NCI-H2227 treated with DMSO at 0.1 percent for 48 hours (cell line): ENCODE measurements at places on chromosomes 4 and X.

DNA sequence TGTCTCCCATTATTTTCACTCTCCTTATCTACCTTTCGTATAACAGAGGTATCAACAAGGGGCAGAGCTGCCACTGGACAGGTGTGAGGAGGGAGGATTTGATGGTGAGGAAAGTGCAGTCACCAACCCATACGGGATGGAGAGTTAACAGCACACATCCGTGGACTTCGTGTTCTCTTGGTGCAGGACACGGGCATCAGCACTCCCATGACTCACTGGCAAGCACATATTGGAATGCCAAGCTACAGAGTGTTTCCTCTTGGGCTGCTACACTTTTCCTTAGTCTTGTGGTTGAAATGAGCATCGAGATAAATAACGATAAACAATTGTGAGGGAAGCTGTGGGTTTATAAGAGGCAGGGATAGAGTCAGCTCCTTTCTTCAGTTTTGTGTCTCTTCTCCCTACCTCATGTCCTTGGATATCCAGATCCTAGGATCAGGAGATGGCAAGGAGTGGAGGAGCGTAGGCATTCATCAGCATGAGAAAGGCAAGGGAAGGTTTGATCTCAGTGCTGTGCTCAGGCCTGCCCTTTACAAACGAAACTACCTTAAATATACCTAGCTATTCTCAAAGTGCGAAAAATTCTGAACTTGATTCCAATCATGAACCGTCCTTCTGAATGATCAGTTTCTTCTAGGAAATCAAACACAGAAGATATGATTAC is 96.3 kb downstream of the ZNF827 start:
- no peak for DNase-seq

DNA sequence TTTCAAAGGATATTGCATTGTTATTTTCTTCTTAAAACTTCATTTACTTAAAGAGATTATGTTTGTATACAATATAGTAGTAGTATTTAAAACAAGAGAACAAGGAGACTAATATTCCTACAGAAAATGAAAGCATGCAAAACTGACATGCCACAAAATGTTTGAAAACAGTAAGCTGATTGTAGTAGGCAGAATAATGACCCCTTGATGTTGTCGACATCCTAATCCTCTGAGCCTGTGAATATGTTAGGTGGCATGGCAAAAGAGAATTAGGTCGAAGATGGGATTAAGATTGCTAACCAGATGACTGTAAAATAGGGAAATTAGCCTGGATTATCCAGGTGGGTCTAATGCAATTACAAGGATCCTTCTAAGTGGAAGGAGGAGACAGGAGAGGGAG is 522.2 kb upstream of the NR3C2 start:
- no peak for DNase-seq

DNA sequence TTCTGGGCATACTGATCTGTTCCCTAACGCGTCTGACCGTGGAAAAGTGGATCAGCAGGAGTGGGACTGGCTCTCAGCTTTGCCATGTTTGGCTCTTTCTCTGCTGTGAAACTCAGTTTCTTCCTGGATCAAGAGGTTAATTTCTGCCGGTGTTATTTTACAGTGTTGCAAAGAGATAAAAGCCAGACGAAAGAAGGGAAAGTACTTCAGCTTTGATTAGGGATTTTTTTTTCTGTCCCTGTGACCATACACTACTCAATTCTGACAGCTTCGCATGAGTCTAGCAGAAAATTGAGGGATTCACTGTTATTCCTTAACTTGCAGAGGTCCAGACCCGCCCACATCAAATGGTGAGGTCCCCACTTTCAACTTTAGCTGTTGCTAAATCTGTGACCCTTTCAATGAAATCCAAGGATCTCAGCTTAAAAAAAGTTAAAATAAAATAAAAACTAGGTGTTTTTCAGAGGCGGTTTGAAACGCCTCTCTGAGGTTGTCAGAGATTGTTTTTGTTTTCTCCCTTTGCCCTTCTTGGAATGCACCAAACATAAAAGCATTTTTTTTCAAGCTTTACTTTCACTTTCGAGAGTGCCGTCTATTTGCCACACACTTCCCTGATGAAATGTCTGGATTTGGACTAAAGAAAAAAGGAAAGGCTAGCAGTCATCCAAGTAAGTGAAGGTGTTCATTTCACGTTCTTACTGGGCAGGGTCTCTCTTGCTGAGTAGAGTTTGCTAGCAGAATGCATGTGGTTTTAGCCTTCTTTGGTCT is at the start of gene TLR3:
Gene TLR3 (plus strand): TSS at position 576 of the 768 bp plus-strand sequence. CDS start 7,464 bp downstream, outside the sequence.
- no peak for DNase-seq

GRCh38 chr4:6582889-6583490 is 8.0 kb downstream of the MAN2B2 start:
- no peak for DNase-seq

- DNase-seq, result no peak
Observed at GRCh38 chr4:132063829-132064228, 1085.3 kb upstream of the PCDH10 start.

- DNase-seq, result peak; percentile 66
Observed at GRCh38 chrX:9233141-9233540, 199.2 kb upstream of the FAM9B start.

DNA sequence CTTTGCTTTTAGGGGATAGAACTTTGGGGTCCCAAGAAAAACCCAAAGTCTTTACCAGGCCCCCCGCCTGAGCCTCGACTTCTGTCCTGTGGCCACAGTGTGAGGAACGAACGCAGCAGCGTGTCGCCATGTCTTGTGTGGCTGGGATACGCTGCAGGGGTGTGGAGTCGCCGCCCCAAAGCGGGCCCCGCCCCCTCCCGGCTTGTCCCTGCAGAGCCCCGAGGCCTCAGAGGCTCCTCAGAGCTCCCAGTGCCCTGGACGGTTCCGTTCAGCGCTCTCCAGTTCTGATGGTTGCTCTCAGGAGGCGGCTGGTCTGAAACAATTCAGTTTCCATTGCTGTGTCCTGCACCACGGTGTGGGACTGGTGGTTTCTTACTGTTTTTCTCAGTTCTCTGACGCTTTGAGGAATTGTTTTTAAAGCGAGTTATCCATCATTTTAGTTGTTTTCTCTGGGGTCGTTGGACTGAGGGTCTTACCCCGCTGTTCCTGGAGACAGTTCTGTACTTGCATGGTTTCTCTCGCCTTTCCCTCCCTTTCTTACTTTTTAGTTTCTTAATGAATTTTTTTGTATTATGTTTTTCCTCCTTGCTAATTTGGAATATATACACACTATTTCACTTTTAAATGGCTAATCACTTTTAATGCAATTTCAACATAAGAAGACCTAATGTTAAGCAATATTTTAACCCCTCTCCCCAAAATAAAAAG is 1.6 kb upstream of the IDUA start:
- DNase-seq, result no peak

DNA sequence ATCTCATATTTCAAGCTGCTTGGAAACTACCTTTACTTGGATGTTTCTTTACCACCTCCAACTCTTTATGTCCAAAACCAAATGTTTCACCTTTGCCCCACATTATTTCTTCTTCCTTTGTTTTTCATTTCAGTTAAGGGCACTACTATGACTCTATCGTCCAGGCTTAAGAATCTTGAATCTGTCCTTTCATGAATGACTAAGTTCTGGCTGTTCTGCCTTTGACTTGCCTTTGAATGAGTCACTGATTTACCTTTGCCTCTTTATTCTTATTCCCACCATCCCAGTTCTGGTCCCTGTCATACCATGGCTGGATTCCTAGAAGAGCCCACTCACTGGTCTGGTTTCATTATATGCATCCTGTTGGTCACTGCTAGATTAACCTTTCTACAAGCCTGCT is 30.6 kb upstream of the PLAC1 start:
- DNase-seq, result no peak

GRCh38 chr4:188417181-188417580 is 277.9 kb downstream of the TRIML1 start:
- DNase-seq, result no peak

- DNase-seq, result peak; percentile 42
Observed at GRCh38 chrX:50100188-50100587, 100.6 kb downstream of the AKAP4 start.

DNA sequence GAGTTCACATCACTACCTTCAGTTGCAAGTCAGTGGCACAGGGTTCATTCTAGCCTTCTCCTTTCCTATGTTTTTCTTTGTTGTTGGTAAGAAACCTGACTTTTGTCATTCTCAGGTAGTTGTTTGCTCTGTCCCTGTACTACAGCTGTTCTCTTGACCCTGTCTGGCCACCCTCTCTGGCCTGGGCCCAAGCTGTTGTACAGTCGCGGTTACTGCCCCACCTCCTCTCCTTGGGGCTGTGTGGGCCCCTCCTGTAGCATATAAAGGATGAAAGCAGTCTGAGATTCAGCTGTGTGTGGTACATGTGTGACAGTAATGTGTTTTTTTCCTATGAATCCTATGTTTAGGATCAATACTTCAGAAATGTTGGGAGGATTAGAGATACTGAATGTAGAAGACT is 12.5 kb downstream of the MOB1B start:
- DNase-seq, result no peak

DNA sequence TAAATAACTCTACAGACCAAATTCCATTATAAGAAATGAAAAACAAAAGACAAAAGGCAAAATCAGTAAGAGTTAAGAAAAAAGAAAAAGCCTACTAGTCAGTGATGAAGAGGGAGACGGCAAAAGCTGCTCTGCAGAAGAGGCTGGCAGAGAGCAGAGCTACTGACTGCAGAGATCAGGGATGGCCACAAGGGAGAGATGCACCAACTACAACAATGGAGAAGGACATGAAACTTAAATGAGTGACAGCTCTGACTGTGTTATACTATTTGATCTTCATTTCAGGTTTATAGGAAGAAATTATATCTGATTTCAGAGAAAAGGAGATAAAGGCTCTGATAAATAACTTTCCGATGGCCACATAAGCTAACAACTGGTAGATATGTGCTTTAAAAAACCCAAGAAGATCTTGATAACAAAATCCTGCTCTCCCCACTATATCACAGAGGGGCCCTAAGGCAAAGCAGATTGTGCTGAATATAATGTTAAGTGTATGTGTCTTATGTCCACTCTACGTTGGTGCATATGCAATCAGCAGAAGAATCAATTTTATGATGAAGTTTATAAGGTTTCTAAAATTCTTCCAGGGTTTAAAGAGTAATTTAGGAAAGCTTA is 58.4 kb upstream of the COX18 start:
- DNase-seq, result no peak

GRCh38 chr4:55635741-55636655 is at the start of gene NMU:
Gene NMU (minus strand): TSS chr4:55636298. CDS start chr4:55636192, 106 bp downstream.
- DNase-seq, result no peak

GRCh38 chr4:142485452-142485851 is 360.6 kb downstream of the INPP4B start:
- no peak for DNase-seq

GRCh38 chr4:19329631-19330030 is 922.1 kb upstream of the SLIT2 start:
- no peak for DNase-seq

GRCh38 chr4:9602389-9602914 is 158.2 kb downstream of the DEFB131A start:
- no peak for DNase-seq

DNA sequence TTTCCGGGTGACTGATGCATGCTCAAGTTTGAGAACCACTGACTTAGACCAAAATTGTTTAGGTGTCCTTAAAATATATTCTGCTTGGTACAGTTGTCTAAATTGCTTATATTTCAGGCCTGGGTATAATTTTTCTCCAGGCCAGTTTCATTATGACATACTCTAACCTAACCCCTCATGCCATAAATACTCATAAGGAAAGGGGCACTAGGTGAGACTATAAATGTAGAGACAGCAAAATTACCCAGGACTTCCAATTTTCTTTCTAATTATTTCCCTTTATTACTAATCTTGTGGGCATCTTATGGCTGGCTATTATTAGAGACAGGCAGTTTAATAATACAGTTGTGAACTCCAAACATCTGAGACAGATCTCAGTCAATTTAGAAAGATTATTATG is 150.2 kb downstream of the RRAGB start:
- DNase-seq, result no peak

GRCh38 chrX:72255445-72255844 is 16.6 kb upstream of the ERCC6L start:
- peak; percentile 98 for DNase-seq

DNA sequence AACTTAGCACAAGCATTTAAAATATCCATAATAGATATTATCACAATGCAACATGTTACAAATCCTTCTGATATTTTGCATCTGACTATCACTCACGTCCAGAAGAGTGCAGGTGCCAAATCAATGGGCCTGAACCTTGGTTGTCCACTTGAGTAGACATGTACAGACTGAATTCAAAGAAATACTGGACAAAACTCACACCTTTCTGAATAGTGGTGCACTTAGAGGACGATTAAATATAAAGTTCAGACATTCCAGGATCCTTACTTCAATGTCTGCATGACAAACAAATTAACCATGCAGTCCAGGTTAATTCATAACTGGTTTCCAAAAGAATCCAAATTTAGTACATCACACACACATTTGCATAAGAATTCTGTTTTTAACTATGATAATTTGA is 406.0 kb upstream of the EDA2R start:
- no peak for DNase-seq

- DNase-seq, result no peak
Observed at GRCh38 chr4:72505314-72505744, 63.7 kb downstream of the ADAMTS3 start.

DNA sequence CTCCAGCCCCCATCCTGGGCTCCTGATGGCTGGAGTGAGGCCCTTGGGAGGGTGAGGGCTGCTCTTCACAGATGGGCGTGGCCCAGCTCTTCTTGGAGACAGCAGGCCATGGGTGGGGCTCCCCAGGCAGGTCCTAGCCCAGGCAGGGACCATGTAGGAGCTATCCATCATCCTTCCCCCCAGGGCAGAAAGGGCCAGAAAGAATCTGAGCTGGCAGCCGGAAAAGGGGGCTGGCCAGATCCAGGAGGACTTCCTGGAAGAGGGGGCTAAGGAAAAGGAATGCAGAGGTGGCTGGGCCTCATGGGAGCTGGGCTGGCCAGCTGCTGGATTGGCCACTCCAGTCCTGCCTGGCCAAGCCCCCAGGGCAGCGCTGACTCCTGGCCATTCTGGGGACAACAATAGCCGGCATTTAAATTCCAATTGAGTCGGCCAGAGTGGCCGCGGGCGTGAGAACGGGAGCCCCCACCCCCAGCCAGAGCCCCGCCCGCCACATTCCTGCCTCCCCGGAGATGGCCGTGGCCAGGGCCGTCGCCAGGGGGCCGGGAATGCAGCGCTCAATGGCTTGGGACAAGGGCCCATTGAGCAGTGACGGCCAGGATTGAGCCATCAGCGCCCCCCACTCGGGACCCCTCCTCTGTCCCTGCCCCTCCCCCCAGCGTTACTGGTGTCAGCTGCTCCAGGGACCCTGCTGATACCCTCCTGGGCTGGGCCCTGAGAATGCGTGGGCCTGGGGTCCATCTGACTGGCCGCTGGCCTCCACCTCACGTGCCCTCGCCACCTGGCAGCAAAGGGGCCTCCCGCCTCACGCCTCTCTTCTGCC is 15.1 kb upstream of the FGFR3 start:
- DNase-seq, result no peak
